ENCODE measurements at places on chromosomes 7 and 10.

DNA sequence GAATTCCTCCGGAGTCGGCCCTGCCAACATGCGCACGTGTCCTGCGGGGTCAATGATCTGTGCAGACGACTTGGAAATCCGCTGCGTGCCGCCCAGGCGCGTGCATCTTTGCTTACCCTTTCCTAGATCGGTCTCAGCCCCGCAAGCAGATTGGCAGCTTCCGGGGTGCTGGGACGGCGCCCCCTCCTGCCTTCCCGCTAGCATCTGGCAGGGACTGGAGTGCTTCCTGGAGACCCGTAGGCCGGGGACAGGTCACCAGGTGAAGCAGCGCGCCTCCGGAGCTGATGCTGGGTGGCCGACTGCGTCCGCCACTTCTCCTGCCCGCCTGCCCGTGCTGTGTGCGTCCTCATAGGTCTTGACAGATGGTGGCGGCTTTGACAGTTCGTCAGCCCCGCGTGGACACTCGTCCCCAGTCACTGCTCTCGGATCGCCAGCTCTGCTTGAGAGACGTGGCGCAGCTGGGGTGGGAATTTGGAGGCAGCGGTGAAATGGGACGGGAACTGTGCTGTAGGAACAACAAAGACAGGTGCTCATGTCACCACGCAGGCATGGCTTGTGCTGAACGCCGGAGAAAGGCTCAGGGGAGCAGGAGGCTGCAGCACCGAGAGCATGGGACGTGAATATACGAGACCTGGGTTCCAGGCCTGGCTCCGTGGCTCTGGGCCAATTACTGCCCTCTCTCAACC, 21.9 kb upstream of the KCNK18 start:
- no peak for DNase-seq

DNA sequence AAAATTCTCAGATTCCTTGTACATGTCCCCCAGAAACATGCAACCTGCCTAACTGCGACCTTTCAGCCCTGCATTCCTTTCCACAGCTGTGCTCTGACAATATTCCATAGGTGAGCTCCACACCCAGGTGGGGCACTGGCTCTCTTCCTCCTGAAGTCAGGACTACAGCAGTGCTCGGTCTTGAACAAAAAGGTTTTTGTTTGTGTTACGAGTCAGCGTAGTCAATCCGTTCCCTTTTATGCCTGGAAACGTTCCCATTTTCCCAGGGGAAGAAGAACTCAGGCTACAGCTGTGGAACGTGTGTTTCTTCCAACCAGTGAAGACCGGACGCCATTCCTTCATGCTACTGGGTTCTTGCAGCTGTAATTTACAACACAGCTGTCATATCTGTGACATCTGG, 52.4 kb upstream of the PFKP start:
- no peak for DNase-seq

GRCh38 chr7:34539003-34539402, 119.0 kb upstream of the NPSR1 start:
- DNase-seq: no peak

GRCh38 chr10:75857269-75857846, 425.9 kb downstream of the LRMDA start:
- no peak for DNase-seq

- no peak for DNase-seq
Observed at GRCh38 chr7:115822801-115823200, 207.8 kb downstream of the TFEC start.

- DNase-seq: no peak
Observed at GRCh38 chr7:155858521-155859061, 46.3 kb upstream of the SHH start.

GRCh38 chr7:114921631-114922025, 266 bp upstream of the MDFIC start:
- no peak for DNase-seq

GRCh38 chr7:121275204-121275603, 53.6 kb upstream of the WNT16 start:
- DNase-seq: no peak

- no peak for DNase-seq
Observed at GRCh38 chr10:23417254-23417653, 21.6 kb upstream of the OTUD1 start.

DNA sequence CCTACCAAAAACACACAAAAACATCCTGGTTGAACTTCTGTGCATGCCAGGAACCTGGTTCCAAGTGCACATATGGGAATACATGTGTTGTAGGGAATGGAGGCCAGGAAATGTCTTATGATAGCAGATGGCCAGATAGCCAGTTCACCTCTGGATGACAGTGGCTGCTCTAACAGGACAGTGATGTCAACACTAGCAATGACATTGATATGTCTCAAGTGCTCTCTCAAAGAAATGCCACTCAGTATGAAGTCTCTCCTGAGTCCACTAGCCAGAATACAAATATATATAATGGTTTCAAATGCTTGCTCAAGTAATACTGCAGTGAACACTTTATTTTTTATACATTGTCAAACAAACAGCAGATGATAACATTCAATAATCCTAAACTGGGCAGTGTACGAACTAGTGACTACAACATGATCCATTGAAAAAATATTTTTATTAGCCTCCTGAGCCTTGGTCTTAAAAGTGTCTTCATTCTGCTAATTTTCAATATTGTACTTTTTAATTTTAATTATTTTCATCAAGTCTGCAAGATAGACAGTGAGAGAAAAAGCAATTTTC, 26.0 kb upstream of the PCDH15 start:
- DNase-seq: no peak

- no peak for DNase-seq
Observed at GRCh38 chr7:98899816-98900215, 21.5 kb downstream of the TRRAP start.

- no peak for DNase-seq
Observed at GRCh38 chr10:61097026-61097425, 153.0 kb upstream of the RHOBTB1 start.

GRCh38 chr10:131824371-131825149, 76.2 kb upstream of the PPP2R2D start:
- DNase-seq: no peak

DNA sequence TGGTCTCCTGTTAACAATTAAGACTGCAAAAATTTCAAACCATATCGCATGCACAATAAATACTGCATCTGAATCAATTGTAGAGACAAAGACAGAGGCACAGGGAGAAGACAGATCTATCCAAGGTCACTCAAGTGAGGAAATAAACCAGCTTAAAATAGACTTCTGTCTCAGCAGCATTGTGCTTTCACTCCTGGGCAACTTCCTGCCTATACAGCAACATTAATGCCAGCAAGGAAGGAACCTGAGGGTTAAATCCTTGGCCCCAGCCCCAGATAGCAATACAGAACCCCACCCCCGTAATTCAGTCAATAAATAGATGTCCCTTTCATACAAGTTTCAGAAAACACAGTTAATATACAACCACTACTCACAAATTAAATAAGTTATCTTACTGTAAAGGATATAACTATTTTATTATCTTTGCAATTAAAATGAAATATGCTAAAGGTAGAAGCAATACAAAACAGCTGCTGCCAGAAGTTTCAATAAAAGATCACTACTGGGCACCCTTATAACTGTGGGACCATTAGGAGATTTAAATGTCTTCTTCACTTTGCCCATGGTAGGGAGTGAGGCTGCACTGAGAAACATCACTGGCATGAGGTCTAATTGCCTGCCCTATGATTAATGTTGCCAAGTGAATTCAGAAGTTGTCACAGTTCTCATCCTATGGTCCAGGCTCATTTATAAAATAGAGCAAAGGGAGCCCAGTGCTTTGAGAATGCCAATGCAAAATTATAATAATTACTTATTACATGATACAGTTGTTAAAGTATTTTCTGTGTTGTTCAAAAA, 49.4 kb downstream of the CAV1 start:
- DNase-seq: no peak

DNA sequence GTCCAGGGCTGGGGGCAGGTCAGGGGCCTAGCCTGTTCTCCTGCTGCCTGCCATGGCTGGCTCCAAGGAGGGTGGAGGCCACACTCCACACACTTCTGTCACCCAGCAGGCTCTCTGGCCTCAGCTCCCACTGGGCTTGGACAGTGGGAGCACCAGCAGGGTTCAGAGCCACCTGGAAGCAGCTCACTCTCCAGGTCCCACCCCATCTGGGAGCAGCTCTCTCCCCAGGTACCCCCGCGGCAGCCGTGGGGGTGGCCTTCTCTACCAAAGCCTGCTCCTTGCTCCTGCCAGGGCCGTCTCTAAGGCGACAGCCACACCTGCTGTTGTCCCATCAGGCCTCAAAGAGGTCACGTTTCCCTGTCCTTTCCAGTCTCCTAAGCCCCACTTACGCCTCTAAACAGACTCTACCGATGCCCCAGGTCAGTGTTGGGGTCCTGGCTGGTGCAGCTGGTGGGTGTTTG, 142.5 kb upstream of the RET start:
- DNase-seq: no peak

DNA sequence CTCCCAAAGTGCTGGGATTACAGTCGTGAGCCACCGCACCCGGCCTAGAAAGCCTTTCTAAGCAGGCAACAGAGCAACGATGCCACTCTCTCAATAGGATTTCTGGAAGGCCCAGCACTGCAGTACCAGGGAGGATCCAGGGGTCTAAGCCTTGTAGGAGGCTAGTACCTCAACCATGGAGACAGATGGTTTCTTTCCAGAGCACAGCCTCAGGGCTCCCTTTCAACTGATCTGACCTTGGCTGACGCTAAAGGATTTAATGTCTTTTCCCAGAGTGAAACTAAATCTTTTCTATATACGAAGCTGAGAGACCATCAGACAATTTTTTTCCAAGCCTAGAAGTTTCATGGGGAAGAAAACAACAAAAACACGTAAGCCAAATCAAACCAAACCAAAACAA, 78.0 kb downstream of the WDR11 start:
- DNase-seq: no peak

- DNase-seq: no peak
Observed at GRCh38 chr7:108127461-108127860, 2.7 kb downstream of the LAMB4 start.

GRCh38 chr10:42939237-42939636, 137.6 kb upstream of the RET start:
- no peak for DNase-seq

GRCh38 chr7:123639631-123640030, 16.0 kb upstream of the LMOD2 start:
- DNase-seq: no peak

DNA sequence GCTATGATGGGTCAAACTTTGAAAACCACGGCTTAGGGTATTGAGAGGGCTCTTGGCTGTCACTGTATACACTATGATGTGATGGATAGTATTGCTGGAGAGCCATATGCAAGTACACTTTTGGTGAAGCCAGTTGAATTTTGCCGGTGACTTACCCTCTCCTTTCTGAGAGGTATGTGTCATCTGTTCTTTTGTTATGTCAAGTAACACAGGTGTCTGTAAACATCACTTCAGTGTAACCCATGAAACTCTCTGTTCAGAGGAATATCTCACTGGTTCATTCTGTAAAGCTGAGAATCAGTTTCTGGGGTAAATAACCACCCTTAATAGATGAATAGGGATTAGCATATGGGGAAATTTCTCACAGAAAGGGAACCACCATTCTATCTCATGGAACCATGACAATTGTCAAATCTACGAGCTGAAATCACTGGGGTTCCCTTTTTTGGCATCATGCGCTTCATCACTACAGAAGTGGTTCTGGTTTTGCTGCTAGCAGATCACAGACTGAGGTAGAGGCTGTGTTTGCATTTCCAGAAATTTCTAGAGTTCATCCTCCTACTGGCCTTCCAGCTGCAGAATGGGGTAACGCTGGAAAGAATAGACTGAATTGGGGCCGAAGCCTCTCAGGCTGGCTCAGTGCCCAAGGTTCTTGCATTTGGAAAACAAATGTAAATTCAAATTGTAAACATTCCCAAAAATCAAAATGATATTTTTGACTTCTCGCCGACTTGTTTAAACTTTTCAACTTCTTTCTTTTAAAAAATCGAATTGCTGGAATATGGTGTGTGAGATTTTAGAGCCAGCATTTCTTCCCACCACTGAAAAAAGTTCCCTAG, 83.3 kb upstream of the CREB5 start:
- peak; percentile 10 for DNase-seq

GRCh38 chr10:58638388-58638787, 125.7 kb downstream of the BICC1 start:
- no peak for DNase-seq

Data from substantia nigra (tissue), 51 donors.